ENCODE measurements at places on chromosomes 13 and 19. TPM values are rescaled to one million over a fixed set of nuclear protein-coding genes. Genes with fewer than 3 reads are reported as not detected.

Gene SUGP2
- total RNA-seq, result 32.7 TPM

Gene ZNF497
- total RNA-seq, result 1.4 TPM

Gene ABCA7
- total RNA-seq, result 18.0 TPM

Gene TUBB4A
- 2.8 TPM for total RNA-seq

Gene SWSAP1
- total RNA-seq, result 3.8 TPM

- DNase-seq, result no peak
Measured at GRCh38 chr13:114173745-114174144, 5.3 kb upstream of the CFAP97D2 start.

GRCh38 chr13:41488124-41488523 is 30.8 kb downstream of the RGCC start:
- no peak for DNase-seq

DNA sequence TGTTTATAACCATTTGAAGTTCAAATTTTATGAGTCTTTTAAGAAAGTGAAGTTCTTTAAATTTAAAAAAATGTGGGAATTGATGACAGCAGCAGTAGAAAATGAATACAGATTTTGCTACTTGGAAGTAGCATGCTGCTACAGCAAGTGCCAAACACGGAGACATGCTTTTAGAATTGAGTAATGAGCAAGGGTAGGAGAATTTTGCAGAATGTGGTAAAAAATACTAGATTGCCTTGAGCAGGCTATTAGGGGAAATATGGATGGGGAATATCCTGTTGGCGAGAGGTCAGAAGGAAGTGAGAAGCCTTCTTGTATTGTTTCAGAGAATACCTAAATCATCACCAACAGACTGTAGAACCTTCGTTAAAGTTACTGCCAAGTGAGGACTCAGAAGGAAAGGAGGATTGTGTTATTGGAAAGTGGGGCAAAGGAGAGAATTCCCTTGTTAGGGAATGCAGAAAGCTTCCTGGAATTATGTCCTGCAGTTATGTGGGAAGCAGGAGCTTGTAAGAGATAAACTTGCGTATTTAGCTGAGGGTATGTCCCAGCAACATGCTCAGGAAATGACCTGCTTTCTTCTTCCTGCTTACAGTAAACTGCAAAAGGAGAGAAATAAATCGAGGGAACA is 32.4 kb upstream of the OXGR1 start:
- no peak for DNase-seq

DNA sequence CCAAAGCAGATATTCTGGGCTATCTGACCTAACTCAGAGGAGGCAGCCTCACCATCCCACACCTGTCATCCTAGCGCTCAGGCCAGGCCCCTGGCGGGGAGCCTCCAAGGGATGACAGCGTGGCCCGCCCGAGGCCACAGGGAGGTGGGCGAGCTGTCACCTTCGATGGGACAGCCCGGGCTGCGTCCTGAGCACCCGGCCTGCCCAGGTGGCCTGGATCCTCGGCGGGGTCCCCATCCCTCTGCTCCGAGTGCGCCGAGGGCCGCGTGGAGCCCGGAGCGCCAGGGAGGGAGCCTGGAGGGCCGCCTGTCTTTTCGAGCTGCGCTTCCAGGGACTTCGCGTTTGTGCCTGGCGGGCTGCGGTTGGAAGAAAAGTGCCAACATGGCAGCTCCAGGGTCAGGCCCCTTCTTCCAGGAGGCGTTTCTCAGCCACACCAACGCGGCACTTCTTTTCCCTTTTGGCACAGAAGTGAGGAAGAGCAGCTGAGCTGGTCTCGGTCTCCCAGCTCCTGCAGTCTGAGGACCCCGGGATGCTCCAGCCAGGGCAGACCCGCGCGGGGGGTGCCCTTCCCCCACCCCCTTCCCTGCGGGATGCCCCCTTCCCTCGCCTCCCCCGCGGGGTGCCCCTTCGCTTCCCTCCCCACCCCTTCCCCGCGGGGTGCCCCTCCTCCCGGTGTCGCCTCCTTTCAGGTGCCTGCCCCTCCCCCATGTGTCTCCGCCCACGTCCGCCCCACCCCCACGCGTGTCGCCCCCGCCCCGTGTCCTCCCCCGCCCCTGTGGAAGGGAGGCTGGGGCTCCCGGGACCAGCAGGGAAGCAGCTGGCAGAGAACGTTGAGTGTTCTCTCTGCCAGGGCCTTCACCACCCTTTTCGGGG is 42.3 kb downstream of the GJA3 start:
- DNase-seq, result no peak

DNA sequence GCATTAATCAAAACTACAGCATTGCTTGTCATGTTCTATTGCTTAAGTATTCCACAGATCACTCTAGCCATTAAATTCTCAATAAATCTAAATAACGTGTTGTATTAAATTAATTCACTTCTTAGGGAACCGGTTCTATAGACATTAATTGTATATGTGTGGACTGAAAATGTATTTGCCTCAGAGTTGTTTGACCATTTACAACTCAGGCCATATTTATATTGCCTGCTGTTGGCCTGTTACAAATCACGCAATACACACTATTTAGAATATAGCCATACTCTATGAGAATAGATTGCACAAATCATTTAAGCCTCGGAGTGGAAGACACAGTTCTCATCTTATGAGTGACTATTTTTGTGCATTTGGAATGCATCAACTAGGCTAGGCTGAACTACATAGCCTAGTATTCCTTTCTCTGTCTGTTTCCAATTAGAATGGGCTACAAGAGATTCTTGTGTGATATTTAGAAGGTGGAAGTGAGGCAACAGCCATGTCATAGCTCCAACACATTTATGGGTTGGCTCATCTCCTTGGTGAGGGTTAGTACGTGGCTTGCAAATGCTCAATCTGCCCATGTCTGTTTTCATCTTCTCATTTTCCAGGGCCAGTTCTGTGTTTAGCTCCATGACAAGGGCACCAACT is 1116.1 kb downstream of the PCDH9 start:
- DNase-seq, result no peak

GRCh38 chr13:104577071-104577815 is 1511.0 kb upstream of the SLC10A2 start:
- DNase-seq, result no peak

GRCh38 chr19:19746286-19747213 is 13.6 kb upstream of the ZNF14 start:
- no peak for DNase-seq

DNA sequence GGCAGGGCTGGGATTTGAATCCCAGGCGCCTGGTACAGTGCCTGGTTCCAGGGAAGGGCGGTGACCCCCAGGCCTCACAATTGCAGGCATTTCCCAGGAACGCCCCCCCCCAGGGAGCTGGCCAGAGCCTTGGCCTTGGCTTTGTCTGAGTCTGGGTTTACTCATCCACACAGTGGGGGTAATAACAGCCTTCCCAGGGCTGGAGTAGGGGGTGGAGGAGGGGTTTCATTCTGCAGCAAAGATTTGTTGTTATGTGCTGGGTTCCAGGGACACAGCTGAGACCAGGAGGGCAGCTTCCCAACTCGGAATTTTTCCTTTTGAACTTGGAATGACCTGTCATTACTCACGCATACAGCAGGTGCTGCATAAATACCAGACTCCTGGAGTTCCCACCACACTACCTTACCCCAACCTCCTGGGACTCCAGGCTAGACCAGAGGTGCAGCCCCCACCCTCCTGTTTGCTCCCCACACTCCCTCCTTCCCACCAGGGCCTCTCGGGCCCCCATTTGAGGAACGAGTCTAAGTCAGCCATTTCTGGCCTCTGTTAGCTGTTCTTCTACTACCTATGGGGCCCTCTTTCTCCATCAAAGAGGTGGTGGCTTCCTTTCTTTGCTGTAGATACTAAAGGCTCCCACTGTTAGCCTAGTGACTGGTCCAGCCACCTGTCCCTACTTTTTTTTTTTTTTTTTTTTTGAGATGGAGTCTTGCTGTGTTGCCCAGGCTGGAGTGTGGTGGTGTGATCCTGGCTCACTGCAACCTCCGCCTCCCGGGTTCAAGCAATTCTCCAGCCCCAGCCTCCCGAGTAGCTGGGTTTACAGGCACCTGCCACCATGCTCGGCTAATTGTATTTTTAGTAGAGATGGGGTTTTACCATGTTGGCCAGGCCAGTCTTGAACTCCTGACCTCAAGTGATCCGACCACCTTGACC is 1.6 kb upstream of the ADAMTS10 start:
- peak; percentile 36 for DNase-seq

- peak; percentile 98 for DNase-seq
Measured at GRCh38 chr19:57389730-57390598, at the start of gene ZNF548. Gene ZNF548, plus strand, starts transcription at chr19:57389854. Its CDS starts 246 bp downstream, at chr19:57390100.

GRCh38 chr13:72645521-72645920 is 81.9 kb downstream of the MZT1 start:
- no peak for DNase-seq

GRCh38 chr19:15441317-15441716 is 8.4 kb downstream of the WIZ start:
- no peak for DNase-seq

GRCh38 chr19:30029721-30030510 is 87.9 kb downstream of the URI1 start:
- DNase-seq, result no peak

GRCh38 chr19:17553256-17553655 is 2.2 kb upstream of the COLGALT1 start:
- DNase-seq, result no peak

DNA sequence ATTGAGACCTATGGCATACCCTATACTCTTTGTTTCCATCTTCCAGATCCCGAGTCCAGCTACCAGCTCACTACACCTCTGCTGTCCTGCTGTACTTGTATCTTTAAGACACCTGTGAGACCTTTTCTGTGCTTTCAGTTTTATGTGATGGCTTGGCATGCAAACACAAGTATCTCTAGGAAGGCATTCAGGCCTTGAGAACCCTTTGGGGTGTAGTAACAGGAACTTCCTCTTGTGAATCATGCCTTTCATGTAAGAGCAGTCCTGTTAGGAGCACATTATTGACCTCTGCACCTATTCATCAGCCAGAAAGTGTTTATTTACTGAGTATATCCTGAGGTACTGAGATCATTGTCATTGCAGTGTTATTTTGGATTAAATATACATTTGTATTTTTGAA is 87.0 kb upstream of the HTR2A start:
- no peak for DNase-seq

- DNase-seq, result no peak
Measured at GRCh38 chr13:95195146-95195545, 106.1 kb downstream of the ABCC4 start.

DNA sequence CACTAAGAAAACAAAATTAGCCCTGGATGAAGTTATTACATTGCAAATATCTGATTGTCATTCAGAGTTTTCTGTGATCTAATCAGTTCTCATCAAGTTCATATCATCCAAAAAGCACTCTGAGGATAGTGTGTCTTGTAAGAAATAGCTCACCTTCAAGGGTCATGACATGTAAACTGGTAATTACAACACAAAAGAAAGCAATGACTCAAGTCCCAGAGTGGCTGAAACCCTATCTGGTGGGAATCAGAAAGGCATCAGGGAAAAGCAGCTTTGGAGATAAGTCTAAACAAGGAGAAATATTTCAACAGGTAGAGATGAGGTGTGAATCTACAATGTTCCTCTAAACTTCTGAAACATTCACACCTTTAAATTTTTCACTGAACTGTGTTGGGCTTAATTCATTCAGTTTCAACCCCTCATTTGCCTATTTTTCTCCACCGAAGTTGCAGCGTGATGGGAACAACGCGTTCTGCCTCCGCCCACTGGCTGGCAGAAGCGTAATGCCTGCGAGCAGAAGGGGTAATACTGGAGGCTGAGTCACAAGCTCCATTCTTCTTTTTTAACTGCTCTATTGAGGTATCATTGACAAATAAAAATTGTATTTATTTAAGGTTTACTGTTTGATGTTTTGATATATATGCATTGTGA is 155.2 kb upstream of the IPO5 start:
- no peak for DNase-seq

DNA sequence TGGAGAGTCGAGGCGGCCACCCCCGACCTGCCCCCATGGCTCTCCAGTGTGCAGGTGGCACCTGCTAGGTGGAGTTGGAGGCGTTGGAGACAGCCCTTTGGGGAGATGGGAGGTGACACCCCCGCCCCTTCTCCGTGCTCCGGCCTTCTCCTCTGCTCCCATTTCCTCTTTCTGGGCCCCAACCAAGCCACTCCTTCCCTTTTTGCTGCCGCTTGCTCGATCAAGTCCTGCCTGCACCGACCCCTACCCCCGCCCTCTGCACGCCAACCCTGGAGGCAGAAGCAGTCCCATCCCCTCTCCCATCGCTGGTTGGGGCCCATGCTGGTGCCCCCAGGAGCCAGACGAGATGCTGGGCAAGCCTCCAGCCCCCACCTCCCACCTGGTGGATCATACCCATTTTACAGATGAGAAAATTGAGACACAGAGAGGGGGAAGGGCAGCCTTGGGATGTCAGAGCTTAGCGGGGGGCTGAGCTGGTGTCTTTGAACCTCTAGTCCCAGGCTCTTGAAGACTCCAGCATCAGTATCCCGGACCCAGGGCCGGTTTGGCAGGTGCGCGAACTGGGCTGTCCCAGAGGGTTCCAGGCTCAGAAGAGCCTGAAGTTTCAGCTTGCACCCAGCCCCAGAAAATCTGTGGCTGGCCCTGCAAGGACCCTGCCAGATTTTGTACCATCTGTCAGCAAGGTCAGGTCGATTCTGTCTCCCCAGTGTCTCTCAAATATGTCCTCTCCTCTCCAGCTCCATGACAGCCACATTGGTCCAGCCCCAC is 10.3 kb downstream of the GNA15 start:
- DNase-seq, result no peak
